Colonic mucosa (tissue), 4 donors: ENCODE measurements at places on chromosomes 12 and 14. TPM values are rescaled to one million over a fixed set of nuclear protein-coding genes. Genes with fewer than 3 reads are reported as not detected.

GRCh38 chr12:86748894-86749293 is 492.7 kb upstream of the MGAT4C start:
- no peak overlapping the region for H3K27ac ChIP-seq
- no peak overlapping the region for H3K4me3 ChIP-seq
- H3K4me1 ChIP-seq = no peaks in the 10 kb centered on the region
- no peaks in the 10 kb centered on the region for H3K36me3 ChIP-seq
- no peaks in the 10 kb centered on the region for H3K27me3 ChIP-seq

- H3K4me3 ChIP-seq = no peak overlapping the region
- no peaks in the 10 kb centered on the region for H3K36me3 ChIP-seq
- no peak for DNase-seq
- no peak overlapping the region for H3K27ac ChIP-seq
These were observed 42.7 kb downstream of the CDC42BPB start for GRCh38 chr14:103014466-103015228.

GRCh38 chr14:66476964-66477363 is 9.2 kb upstream of the CCDC196 start:
- DNase-seq = no peak
- no peaks in the 10 kb centered on the region for H3K36me3 ChIP-seq
- H3K4me1 ChIP-seq = no peaks in the 10 kb centered on the region

GRCh38 chr12:510071-510825 is 50.5 kb downstream of the B4GALNT3 start:
- H3K36me3 ChIP-seq = no peaks in the 10 kb centered on the region
- peak overlapping the region; percentile 94 for H3K27ac ChIP-seq
- no peaks in the 10 kb centered on the region for H3K27me3 ChIP-seq
- H3K4me1 ChIP-seq = peaks cover 9% of the 10 kb centered on the region

Gene XPOT
- total RNA-seq = 29.8 TPM
